ENCODE measurements at places on chromosomes 13 and 19. TPM values are rescaled to one million over a fixed set of nuclear protein-coding genes. Genes with fewer than 3 reads are reported as not detected.
A peak's percentile ranks its signal among the peaks of the same experiment; 100 is the strongest.

GRCh38 chr13:27004866-27005265, 166.7 kb downstream of the USP12 start:
- H3K4me3 ChIP-seq: no peak overlapping the region
- peaks cover 5% of the 10 kb centered on the region for H3K4me1 ChIP-seq
- H3K27me3 ChIP-seq: no peaks in the 10 kb centered on the region
- H3K36me3 ChIP-seq: no peaks in the 10 kb centered on the region
- peak; percentile 29 for DNase-seq
- no peak overlapping the region for H3K27ac ChIP-seq

- DNase-seq: no peak
- H3K27ac ChIP-seq: no peak overlapping the region
- no peaks in the 10 kb centered on the region for H3K27me3 ChIP-seq
These were observed 465.8 kb downstream of the OLFM4 start for GRCh38 chr13:53494406-53494805.

- H3K4me1 ChIP-seq: no peaks in the 10 kb centered on the region
- H3K27me3 ChIP-seq: no peaks in the 10 kb centered on the region
- H3K4me3 ChIP-seq: no peak overlapping the region
- H3K27ac ChIP-seq: no peak overlapping the region
These were observed 117.1 kb downstream of the AKAP11 start for GRCh38 chr13:42389041-42389440.

Gene PRSS57
- polyA plus RNA-seq: not detected

Gene ATXN8OS
- polyA plus RNA-seq: not detected

Gene CYP2A6
- not detected for polyA plus RNA-seq
